ENCODE measurements at places on chromosomes 11 and 22.

DNA sequence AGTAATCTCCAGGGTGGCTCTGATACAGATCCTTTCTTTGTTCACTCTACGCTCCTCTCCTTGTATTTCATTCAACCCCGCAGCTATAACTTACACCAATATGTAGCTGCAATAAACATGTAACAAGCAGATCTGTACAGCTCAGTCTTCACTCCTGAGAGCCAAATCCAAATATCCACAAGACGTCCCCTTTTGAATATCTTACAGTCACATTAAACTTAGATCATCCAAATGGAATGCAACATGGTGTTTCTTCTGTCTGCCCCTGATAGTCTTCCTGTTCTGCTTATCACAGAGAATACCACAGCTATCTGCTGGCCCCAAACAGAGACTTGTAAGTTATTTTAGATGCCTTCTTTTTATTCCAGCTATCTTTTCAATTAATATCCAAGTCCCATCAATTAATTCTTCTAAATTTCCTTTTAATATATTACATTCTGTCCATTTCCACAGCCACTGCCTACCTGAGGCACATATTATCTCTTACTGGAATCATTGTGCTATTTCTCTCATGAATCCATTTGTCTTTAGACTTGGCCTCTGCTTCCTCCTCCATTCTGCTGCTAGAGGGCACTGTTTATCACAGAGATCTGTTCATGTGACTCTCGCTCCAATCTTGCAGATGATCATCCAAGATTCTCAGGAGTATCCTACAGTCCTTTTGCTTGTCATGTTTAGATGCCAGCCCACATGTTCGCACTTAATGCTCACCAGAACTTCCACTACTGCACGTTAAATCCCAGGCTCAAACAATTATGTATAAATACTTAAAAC lies 908.6 kb downstream of the NTM start:
- no peak for DNase-seq

DNA sequence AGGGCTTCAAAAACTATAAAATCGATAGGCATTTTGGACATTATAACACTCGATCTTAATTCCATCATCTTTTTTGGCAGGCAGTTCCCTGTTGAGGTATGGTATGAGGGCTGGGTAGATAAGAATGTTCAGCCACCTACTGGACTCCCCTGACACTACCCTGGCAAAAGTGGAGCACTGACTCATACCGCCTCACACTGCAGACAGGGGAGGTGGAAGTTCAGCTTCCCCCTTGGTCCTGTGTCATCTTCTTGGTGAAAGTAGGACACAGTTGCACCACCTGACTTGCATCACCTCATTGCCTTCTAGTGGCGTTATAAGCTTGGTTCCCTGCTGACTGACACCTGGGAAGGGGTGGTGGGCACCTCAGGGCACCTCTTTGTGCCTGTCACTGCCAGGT lies 30.4 kb downstream of the PAAF1 start:
- no peak for DNase-seq

DNA sequence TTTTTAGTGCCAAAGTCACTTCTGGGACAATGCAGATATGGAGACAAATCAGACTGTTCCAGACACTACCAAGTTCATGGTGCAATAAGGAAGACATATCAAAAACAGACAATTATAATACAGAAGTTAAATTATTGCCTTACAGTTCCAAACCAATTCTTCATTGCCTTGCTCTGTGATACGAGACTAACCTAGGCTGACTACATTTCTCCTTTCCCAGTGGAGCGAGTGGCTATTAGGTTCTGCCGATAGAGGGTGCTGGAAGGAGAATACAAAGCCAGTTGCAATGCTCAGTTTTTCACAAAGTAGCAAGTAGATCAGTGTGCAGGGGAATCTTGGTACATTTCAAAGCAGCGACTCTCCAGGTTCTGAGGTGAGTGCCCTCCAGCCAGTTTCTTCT lies 67.8 kb downstream of the FAM168A start:
- DNase-seq, result no peak

GRCh38 chr22:18091478-18091877 lies 13.7 kb downstream of the PEX26 start:
- DNase-seq, result no peak
